ENCODE measurements at places on chromosomes 6 and 20. TPM values are rescaled to one million over a fixed set of nuclear protein-coding genes. Genes with fewer than 3 reads are reported as not detected.

The MMP24 gene
- not detected for total RNA-seq

The TBX18 gene
- total RNA-seq, result 1.0 TPM

GRCh38 chr6:51322505-51322904 is 503.8 kb downstream of the TFAP2B start:
- no peaks in the 10 kb centered on the region for H3K27me3 ChIP-seq
- no peak overlapping the region for H3K27ac ChIP-seq
- no peak for DNase-seq
- no peaks in the 10 kb centered on the region for H3K36me3 ChIP-seq

GRCh38 chr6:52317211-52317610 is 32.7 kb upstream of the MCM3 start:
- no peak for DNase-seq
- H3K27me3 ChIP-seq, result no peaks in the 10 kb centered on the region
- H3K36me3 ChIP-seq, result no peaks in the 10 kb centered on the region
- H3K4me1 ChIP-seq, result no peaks in the 10 kb centered on the region
- no peak overlapping the region for H3K27ac ChIP-seq

- no peak overlapping the region for H3K4me3 ChIP-seq
- H3K4me1 ChIP-seq, result peaks cover 7% of the 10 kb centered on the region
- H3K36me3 ChIP-seq, result no peaks in the 10 kb centered on the region
- no peak overlapping the region for H3K27ac ChIP-seq
- DNase-seq, result no peak
These were observed 8.6 kb downstream of the CEP57L1 start for GRCh38 chr6:109103942-109104341.

All from gastrocnemius medialis (tissue), 4 donors.